Ureter (tissue), 1 donor: ENCODE measurements at places on chromosomes 5 and 9. TPM values are rescaled to one million over a fixed set of nuclear protein-coding genes. Genes with fewer than 3 reads are reported as not detected.

- DNase-seq, result no peak
Observed at GRCh38 chr5:31172881-31173280, 20.6 kb upstream of the CDH6 start.

The PCDHGA3 gene
- 2.9 TPM for total RNA-seq

DNA sequence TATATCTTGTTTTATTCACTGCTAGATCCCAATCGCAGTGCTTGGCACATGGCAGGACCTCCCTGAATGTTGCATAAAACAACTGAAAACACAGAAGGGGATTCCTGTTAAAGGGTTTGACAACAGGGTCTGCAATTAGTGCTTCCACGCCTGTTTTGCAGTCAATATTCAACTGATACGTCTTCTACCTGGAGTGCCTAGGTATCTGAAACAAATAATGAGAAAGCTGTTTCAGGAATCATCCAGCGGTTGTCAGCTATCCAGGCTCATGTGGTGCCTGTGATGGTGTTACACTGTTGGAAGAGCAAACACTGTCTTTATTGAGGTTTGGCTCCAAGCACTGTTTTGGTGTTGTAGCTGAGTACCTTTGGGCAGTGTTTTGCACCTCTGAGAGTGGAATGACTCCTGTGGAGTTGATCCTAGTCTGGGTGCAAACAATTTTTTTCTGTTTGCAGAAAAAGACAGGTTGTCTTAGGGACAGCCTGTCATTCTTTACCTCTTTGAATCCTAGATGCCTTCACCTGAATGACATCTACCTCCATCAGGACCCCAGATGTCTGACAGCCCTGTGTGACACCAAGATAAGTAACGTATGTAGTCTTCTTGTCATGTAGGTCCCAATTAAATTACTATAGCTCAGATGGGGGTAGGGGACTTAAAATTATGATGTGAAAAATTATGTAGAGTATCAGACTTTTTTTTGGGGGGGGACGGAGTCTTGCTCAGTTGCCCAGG is 14.8 kb upstream of the MATR3 start:
- no peak for DNase-seq

- DNase-seq, result no peak
Observed at GRCh38 chr5:36272136-36272690, 29.5 kb downstream of the RANBP3L start.

- no peak for DNase-seq
Observed at GRCh38 chr9:135240222-135240621, 152.8 kb downstream of the OLFM1 start.

The EGR1 gene
- total RNA-seq, result 41.6 TPM

DNA sequence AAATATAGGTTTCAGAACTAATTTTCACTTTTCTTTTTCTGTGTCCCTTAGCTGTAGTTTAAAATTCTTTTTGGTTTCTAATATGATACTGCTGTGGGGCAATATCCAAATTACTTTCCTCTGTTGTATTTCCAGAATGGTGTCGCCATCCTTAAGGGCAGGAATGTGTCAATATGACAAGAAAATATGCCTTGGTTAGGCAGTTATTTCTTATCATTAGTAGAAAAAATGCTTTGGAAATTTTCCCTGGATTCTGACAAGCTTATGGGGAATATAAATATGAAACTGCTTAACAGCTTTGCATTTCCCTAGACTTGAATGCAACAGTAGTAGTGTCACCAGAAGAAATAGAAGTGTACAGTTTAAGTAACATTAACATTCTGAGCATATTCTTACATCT is 29.4 kb downstream of the ANKRD34B start:
- DNase-seq, result no peak

GRCh38 chr9:131500377-131500776 is 2.3 kb upstream of the POMT1 start:
- DNase-seq, result no peak

The PROB1 gene
- 2.4 TPM for total RNA-seq

The NXNL2 gene
- 0.70 TPM for total RNA-seq

GRCh38 chr9:94881940-94882339 is 155.4 kb downstream of the AOPEP start:
- no peak for DNase-seq

DNA sequence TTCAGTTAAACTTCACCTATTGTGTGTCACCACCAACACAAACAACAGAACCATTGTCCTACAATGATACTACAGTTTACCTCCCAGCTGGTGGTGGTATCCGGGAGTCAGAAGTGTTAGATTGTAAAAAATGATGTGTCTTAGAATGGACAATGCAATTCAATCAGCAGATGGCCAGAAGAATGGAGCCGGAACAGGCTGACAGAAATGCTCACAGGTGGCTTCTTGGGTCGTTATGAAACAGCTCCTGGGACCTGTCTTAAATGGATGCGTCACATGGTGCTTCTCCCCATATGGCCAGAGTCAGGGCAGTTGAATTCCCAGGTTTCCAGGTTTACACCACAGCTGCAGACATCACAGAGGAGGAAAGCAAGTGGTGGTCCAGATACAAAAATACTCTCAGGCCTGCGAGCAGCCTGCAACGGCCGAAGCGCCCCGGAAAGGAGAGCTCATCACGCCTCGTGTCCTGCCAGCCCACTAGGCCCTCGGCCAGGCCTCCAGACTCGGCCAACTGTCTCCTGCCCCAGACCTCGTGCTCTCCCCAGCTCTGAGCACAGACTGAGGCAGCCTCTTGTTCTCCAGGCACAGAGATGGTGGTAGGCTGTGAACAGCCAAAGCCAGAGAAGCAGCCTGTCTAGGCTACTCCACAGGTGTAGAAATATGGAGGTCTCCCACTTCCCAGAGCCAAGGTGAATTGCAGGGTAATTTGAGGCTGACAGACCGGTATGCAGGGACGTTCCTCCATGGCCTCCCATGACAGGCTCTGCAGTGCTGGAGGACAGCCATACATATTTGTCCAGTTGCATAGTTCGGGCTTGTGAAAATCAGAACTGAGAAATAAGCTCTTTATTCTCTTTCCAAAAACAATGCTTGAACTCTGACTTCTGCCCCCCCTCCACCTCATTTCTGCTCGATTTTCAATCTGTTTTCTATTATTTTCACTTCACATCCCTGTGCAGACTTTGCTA is 98.5 kb upstream of the SPATA31C2 start:
- DNase-seq, result no peak

DNA sequence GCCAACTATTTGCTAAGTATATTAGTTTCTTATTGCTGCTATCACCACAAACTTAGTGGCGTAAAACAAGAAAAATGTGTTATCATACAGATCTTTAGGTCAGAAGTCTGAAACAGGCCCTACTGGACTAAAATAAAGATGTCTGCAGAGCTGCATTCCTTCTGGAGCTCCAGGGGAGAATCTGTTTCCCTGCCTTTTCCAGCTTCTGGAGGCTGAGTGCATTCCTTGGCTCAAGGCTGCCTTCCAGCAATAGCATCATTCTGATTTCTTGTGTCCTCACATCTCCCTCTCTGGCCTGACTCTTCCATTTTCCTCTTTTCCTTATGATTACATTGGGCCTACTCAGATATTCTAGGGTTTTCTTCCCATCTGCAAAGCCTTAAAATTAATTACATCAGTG is 15.9 kb downstream of the MAN2A1 start:
- DNase-seq, result no peak

GRCh38 chr5:137496919-137497318 is 2.2 kb downstream of the SPOCK1 start:
- no peak for DNase-seq

DNA sequence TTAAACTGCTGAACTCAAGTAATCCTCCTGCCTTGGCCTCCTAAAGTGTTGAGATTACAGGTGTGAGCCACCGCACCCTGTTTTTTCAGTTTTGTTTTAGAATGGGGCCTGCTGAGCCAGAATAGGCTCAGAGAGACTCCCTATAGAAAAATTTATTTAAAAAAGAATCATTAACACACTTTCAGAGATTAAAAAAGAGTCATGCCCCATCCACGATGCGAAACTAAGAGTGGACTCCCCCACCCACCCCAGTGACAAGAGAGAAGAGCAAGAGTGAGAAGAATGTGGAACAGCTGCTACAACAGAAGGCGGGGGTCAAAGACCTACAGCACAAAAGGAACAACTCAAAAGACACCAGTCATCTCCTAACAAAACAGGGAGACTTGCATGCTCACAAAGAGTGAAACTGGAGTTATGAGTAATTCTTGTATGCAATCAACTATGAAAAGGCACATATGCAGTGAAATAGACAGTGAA is 47.2 kb downstream of the GLDC start:
- DNase-seq, result no peak
